Esophagus muscularis mucosa (tissue), 4 donors: ENCODE measurements at places on chromosomes 1 and 21.

DNA sequence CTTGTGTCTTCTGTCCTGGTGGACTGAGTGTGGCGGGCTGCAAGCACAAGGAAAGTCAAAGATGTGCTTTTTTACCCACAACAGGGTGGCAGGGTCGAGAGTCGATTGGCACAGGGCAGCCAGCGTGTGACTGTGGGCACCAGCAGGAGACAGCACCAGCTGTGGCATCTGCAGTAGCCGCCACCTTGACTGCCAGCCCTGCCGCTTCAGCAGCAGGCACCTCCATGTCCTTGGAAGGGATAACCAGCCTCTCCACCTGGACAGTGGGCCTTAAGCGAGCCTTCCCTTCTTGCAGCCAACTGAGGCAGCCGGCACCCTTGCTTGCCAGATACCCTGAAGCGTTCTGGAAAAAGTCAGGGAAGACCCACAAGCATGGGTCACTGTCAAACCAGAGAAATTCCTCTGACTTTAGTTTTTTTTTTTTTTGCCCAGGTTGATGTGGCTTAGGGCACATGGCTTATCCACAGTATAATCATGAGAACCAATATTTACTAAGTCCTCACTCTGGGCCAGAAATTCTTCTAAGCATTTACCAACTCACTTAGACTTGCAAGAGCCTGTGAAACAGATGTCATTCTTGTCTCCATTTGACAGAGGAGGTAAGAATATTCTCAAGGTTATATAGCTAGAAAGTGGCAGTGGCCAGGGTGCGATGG is 30.1 kb upstream of the PTGFRN start:
- no peak for DNase-seq

DNA sequence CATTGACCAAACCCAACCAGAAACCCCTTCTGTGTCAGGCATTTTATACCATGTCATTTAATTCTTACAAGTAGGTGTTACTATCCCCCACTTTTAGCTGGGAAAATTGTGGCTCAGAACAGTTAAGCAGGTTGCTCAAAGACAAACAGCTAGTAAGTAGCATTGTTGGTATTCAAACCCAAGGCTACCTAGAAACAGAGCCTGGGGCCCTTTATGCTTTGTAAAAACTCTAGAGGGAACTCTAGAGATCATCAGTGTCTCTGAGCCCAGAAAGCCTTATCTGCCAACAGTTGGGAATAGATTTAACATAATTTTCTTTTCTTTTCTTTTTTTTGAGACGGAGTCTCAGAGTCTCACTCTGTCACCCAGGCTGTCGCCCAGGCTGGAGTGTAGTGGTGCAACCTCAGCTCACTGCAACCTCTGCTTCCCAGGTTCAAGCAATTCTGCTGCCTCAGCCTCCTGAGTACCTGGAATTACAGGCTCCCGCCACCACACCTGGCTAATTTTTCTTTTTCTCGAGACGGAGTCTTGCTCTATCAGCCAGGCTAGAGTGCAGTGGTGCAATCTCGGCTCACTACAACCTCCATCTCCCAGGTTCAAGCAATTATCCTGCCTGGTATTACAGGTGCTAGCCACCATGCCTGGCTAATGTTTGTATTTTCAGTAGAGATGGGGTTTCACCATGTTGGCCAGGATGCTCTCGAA is 48.5 kb upstream of the OSBPL9 start:
- DNase-seq: no peak

DNA sequence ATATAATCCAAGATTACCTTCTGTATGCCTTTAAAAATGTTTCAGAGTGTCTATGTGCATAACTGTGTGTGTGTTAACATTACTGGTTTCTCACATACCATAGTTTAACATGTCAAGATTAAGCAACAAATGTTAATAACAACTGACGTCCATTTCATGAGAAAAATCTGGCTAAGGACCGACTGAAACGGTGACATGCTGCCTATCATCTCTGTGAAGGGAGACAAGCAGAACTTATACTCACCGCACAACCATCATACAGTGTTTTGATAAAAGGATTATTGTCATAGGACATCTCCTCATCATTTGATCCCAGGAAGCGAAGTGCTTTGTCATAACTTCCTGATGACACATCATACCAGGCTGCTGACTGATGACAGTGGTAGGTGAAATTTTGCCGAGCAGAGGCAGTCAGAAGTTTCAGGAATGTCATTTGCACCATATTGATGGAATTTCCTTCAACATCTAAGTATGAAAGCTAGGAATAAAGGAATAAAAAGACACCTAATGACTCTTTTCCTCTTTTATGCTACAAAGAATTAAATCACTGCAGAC is 228.8 kb downstream of the COL11A1 start:
- no peak for DNase-seq

DNA sequence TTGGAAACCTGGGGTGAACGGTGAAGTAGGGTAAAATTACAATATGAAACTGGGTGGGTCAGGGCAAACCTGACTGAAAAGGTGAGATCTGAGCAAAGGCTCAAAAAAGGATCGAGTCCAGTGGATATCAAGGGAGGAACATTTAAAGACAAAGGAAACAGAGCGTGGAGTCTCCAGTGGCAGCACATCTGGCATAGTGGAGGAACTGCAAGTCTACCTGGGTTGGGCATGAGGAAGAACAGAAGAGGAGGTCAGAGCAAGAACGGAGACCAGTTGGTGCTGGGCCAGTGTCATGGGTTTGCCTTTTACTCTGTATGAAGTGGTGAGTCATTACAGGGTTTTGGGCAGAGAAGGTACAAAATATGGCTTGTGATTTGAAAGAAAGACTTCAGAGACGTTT is 163.7 kb downstream of the NTPCR start:
- DNase-seq: no peak

DNA sequence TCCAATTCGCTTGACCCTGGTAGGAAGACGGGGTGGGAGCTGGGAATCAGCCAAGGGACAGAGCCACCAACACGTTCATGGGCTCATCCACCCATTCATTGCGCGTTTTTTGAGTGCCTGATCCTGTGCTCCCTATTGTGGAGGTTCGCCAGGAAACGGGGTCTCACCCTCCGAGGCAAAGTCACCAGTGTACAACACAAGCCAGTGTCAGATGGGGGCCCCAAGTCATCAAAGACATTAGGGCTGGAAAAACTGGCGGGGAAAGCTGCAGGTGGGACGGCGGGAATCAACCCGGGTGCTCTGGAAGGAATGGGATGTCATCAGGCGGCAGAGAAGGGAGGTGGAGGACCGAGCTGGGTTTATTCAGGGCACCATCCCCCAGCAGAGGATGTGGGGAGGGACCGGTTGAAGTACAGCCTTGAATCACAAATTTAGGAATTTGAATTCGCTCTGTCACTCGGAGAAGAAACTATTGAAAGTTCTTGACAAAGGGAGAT is 667 bp upstream of the NID1 start:
- no peak for DNase-seq

DNA sequence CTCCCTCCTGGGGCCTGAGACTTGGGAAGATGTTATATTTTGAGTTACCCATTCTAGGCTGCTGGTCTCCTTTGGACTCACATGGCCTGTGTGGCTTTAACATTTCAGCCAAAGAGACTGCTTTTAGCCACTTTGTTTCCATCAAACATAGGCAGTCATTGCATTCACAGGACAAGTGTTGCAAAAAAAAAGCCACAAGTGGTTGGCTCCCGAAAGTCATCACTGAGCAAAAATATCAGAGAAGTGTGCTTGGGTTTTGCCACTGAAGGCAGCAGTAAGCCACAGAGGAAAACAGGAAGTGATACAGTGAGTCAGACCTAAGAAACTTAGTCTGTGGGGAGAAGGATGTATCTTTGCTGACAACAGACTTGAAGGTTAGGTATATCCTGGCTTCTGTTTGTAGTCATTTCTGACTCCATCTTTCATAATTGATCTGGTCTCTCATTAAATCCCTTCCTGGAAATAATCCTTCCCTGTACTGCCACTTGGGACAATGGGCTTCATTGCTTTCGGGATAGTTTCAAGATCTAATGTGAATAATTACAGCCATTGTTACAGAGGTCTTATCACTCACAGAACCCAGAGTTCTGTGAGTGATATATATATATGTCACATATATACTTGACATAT is 80.9 kb downstream of the COLGALT2 start:
- no peak for DNase-seq

- no peak for DNase-seq
Measured at GRCh38 chr1:176515310-176515709, 52.3 kb downstream of the PAPPA2 start.

DNA sequence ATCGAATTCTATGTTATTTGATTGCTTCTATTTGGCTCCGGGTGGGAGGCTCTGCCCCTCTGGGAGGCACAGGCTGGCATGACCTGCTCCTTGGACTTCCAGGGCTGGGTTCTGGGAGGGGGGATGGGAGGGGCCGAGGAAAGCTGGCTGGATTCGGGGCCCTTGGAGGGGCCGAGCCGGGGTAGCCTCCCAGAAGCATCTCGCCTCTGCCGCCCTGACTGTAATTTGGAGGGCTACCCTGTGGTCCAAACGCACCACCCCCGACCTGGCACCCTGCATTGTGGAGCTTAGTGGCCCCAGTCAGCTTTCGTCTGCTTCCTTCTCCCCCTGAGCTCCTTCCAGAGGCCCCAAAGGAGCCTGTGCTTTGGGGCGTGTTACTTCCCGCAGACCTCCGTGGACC is 85.4 kb upstream of the TMEM51 start:
- DNase-seq: no peak

DNA sequence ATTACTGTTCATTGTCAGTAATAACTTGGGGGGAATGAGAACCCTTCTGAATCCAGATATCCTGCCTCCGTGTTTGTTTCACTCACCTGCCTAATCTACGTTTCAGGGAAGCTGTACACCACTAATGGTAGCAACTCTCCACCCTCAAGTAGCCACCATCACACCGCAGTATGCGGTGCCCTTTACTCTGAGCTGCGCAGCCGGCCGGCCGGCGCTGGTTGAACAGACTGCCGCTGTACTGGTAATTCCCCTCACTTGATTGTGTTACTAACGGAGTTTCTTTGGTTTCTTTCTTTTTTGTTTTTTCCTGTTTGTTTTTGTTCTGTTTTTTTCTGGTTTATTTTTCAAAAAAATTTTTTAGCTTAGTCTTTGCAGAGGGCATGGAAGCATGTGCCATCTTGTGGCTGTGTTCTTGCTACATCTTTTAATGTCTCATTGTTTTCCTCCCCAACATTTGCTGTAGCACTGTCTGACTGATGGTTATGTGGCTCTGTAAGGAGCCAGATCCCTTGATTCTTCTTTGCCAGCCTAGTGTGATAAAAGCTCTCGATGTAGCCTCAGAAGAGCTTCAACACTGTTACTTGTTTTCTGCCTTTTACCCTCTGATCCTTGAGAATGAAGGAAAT is 15.9 kb upstream of the OLFML3 start:
- DNase-seq: no peak

DNA sequence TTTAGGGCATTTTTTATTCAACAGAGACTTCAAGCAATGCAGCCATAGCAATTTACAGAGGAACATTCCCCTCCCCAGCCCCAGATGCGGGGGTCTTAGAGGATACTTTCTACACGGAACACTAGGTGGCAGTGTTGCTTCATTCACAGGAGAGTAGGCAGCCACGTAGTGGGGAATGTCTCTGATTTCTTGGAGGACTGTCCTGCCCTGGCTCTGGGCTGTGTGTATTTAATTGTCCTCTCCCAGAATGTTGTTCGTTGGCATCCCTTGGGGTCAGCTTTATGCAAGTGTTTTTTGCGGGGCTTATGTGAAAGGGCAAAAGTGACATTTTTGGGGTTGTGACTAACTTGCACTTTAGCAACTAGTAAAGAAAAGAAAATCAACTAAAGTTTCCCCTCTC is 96.9 kb downstream of the PAPPA2 start:
- no peak for DNase-seq

DNA sequence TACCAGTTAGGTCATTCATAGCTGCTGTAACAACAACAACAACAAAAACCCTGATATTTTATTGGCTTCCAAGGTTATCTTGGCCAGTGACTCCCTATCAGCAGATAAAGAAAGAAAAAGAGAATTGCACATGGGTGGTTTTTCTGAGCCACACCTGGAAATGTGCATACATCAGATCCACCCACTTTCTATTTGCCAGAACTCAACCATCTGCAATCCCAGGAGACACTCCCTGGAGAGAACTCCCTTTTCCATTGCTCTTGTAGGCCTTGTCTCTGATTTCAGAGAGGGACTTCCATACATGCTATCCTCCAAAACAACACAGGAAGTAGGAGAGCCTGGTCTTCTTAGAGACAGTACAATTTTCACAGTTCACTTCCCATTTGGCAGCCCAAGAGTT is 74.9 kb upstream of the ZC3H11B start:
- DNase-seq: no peak

GRCh38 chr1:169064103-169064502 is 42.4 kb upstream of the ATP1B1 start:
- peak; percentile 55 for DNase-seq

DNA sequence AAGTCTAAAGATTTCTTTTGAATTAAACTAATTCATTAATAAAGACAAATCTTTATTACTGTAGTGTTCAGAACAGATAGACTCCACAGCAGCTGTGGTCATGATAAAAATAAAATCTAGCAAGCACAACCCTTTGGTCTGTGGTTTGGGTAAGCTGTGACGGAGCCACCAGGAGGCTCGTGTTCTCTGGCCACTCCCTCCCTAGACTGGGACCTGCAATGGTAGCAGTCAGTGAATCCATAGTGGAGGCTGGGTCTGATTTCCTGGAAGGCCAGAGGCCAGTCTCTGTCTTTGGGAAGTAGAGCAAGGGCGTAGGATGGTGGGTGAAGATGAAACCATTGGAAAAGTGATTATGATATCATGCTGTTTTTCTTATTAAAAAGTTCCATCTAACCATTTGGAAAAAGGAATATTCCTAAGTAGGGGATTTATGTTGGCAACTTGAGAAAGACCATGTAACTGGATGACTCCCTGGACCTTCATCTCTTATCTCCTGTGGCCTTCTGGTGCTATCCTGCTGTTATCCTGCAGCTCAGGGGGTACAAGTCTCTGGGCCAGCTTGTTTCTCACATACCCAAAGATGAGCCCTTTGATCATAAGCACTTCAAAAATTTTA is 39.0 kb downstream of the TENT5C start:
- no peak for DNase-seq

DNA sequence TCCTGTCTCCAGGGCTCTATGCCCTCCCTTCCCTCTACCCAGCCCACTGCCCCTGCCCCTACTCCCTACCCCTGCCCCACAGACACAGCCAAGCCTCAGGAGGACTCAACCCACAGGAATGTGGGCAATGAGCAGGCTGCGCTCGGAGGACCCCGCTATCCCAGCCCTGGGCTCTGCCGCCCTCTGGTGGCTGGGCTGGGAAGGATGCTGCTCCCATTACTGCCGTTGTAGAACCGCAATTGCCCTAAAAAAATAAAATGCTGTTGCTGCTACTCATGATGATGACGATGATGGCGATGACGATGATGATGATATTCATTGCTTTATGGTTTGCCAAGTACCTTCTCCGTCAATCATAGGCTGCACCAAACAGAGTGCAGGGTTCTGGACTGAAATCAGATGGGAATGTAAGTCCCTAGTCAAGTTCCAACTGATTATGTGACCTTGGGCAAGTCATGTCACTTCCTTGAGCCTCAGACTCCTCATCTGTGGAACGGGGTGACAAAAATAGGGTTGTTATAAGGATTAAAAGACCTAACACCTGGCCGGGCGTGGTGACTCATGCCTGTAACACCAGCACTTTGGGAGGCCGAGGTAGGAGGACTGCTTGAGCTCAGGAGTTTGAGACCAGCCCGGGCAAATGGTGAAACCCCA is 24.6 kb downstream of the ARHGEF19 start:
- no peak for DNase-seq
